Activated CD4-positive, alpha-beta T cell treated with anti-CD3 and anti-CD28 coated beads, Interleukin-2, amount 50 U/mL, for 4 hours (primary cell): ENCODE measurements at places on chromosomes 1 and 21.

DNA sequence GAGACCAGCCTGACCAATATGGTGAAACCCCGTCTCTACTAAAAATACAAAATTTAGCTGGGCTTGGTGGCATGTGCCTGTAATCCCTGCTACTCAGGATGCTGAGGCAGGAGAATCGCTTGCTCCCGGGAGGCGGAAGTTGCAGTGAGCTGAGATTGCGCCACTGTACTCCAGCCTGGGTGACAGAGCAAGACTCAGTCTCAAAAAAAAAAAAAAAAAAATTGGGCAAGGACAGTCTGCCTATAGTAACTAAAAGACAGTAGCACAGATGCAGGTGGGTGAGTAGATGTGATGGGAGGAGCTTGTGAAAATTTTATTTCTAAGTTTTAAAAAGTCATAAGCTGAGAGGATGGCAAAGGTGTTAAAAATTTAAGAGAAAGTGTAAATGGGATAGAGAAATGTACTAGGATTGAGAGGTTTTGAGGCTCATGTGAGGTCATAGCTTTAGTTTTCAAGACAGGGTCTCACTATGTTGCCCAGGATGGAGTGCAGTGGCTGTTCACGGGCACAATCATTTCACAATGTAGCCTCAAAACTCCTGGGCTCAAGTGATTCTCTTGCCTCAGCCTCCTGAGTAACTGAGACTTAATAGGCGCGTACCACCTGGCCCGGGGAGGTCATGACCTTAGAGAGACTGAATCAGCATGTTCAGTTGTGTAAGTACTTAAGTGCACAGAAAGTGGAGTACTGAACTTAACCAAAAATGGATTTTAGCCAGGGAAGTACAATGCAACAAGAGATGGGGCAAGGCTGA is 33.7 kb downstream of the PTP4A2 start:
- DNase-seq = no peak

- DNase-seq = peak; percentile 0
Measured at GRCh38 chr21:25640202-25640942, 1.3 kb downstream of the JAM2 start.

- no peak for DNase-seq
Measured at GRCh38 chr21:20030390-20030789, 967.8 kb upstream of the NCAM2 start.

- DNase-seq = no peak
Measured at GRCh38 chr1:103525114-103525606, 339 bp upstream of the RNPC3 start.

DNA sequence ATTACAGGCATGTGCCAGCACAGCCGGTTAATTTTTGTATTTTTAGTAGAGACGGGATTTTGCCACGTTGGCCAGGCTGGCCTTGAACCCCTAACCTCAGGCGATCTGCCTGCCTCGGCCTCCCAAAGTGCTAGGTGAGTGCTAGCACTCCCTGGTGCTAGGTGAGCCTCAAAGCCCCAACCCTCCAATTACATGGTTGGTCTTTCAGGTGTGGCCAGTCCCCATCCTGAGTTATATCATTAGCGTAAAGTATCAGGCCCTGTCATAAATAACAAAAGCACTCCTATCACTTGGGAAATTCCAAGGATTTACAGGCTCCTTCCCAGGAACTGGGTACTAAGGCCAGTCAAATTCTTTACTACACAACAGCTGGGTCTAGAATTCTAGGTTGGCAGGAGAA is 138.0 kb downstream of the PIK3R3 start:
- DNase-seq = no peak
